ENCODE measurements at places on chromosomes 1 and 21.
A peak's percentile ranks its signal among the peaks of the same experiment; 100 is the strongest.

DNA sequence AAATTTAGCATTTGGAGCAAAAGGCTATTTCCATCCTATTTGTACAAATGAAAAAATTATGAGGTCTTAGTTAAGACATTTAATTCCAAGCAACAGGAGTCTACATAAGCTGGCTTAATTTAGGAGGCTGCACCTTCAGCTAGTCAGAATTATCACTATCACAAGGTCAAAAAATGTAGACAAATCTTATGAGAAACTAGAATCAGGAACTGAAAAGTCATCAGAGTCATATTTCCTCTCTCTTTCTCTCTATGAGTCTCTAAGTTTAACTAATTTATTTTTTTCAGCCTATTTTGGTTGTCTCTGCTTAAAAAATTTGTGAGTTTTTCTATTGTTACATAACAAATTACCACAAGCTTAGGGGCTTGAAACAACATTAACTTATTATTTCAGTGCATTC, 807.1 kb upstream of the PRMT6 start:
- no peak for DNase-seq
- H3K4me1 ChIP-seq = no peaks in the 10 kb centered on the region
- no peaks in the 10 kb centered on the region for H3K27me3 ChIP-seq
- no peaks in the 10 kb centered on the region for H3K36me3 ChIP-seq
- H3K27ac ChIP-seq = no peak overlapping the region

GRCh38 chr1:202852163-202852904, 36.6 kb downstream of the RABIF start:
- H3K4me1 ChIP-seq = no peaks in the 10 kb centered on the region
- H3K27me3 ChIP-seq = no peaks in the 10 kb centered on the region
- H3K4me3 ChIP-seq = no peak overlapping the region
- no peak overlapping the region for H3K27ac ChIP-seq
- H3K36me3 ChIP-seq = no peaks in the 10 kb centered on the region
- peak; percentile 39 for DNase-seq

GRCh38 chr1:240342251-240342625, 250.6 kb downstream of the FMN2 start:
- DNase-seq = no peak
- no peaks in the 10 kb centered on the region for H3K27me3 ChIP-seq
- H3K4me1 ChIP-seq = no peaks in the 10 kb centered on the region
- no peak overlapping the region for H3K27ac ChIP-seq
- no peaks in the 10 kb centered on the region for H3K36me3 ChIP-seq
- no peak overlapping the region for H3K4me3 ChIP-seq

DNA sequence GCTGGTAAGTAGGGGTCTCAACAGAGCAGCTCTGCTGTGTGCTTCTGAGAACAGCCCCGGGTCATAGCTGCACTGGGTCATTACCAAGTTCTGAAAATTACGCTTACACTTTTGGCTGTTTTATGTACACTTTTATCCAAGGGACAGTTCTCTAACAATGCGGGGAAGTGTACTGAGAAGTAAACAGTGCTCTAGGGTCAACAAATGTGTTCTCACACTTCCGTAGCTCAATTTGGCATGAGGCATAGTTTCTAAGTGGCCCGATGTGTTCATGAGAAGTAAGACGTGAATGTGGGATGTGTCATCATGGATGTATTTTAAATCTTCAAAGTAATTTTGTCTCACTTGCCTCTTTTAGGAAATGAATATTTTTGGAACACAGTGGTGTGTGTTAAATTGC, 10.9 kb upstream of the VAMP3 start:
- H3K27me3 ChIP-seq = no peaks in the 10 kb centered on the region
- no peaks in the 10 kb centered on the region for H3K36me3 ChIP-seq
- no peak overlapping the region for H3K4me3 ChIP-seq
- no peak for DNase-seq
- H3K27ac ChIP-seq = no peak overlapping the region
- H3K4me1 ChIP-seq = no peaks in the 10 kb centered on the region

- H3K27ac ChIP-seq = no peak overlapping the region
- no peak for DNase-seq
- H3K4me3 ChIP-seq = no peak overlapping the region
- H3K36me3 ChIP-seq = no peaks in the 10 kb centered on the region
- no peaks in the 10 kb centered on the region for H3K4me1 ChIP-seq
- no peaks in the 10 kb centered on the region for H3K27me3 ChIP-seq
Observed at GRCh38 chr1:157472959-157473358, 79.4 kb downstream of the FCRL5 start.

GRCh38 chr1:183567584-183567983, 22.7 kb downstream of the NCF2 start:
- H3K27me3 ChIP-seq = no peaks in the 10 kb centered on the region
- no peaks in the 10 kb centered on the region for H3K36me3 ChIP-seq
- no peak overlapping the region for H3K4me3 ChIP-seq
- H3K27ac ChIP-seq = no peak overlapping the region
- H3K4me1 ChIP-seq = no peaks in the 10 kb centered on the region

- no peak overlapping the region for H3K27ac ChIP-seq
- no peaks in the 10 kb centered on the region for H3K36me3 ChIP-seq
- H3K4me1 ChIP-seq = no peaks in the 10 kb centered on the region
- no peak for DNase-seq
- H3K4me3 ChIP-seq = no peak overlapping the region
Observed at GRCh38 chr1:18237371-18237770, 129.8 kb downstream of the IGSF21 start.

DNA sequence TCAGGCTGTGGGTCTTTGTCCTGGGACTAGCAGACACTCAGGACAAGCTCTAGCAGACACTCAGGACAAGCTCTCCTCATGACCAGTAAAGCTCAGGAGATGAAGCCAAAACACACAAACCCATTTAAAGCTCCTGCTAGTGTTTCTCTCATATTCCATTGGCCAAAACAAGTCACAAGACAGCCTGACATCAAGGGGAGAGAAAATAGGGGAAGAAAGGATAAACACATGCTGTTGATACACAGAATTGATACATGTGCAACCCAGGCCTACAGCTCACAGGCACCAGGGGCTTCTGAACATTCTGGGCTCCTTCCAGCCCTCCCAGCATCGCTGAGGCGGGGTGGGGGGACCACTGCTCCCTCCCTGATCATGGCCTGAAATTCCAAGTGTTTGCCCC, 35.3 kb downstream of the ATF3 start:
- H3K36me3 ChIP-seq = no peaks in the 10 kb centered on the region
- H3K4me3 ChIP-seq = no peak overlapping the region
- no peaks in the 10 kb centered on the region for H3K4me1 ChIP-seq
- no peak for DNase-seq
- H3K27ac ChIP-seq = no peak overlapping the region

GRCh38 chr1:10179406-10180091, 30.8 kb upstream of the KIF1B start:
- no peaks in the 10 kb centered on the region for H3K27me3 ChIP-seq
- no peak for DNase-seq
- H3K4me3 ChIP-seq = no peak overlapping the region
- H3K27ac ChIP-seq = no peak overlapping the region
- peaks cover 2% of the 10 kb centered on the region for H3K36me3 ChIP-seq
- H3K4me1 ChIP-seq = no peaks in the 10 kb centered on the region

GRCh38 chr1:35745124-35745730, 24.6 kb downstream of the CLSPN start:
- peaks cover 16% of the 10 kb centered on the region for H3K36me3 ChIP-seq
- no peak for DNase-seq
- no peak overlapping the region for H3K4me3 ChIP-seq
- H3K27ac ChIP-seq = no peak overlapping the region
- no peaks in the 10 kb centered on the region for H3K4me1 ChIP-seq

- no peak for DNase-seq
- H3K36me3 ChIP-seq = no peaks in the 10 kb centered on the region
- H3K27ac ChIP-seq = no peak overlapping the region
Observed at GRCh38 chr1:70382682-70383081, 28.2 kb upstream of the ANKRD13C start.

- H3K27ac ChIP-seq = no peak overlapping the region
- no peaks in the 10 kb centered on the region for H3K27me3 ChIP-seq
- no peak for DNase-seq
- no peaks in the 10 kb centered on the region for H3K36me3 ChIP-seq
- no peaks in the 10 kb centered on the region for H3K4me1 ChIP-seq
Observed at GRCh38 chr1:102431253-102431652, 434.5 kb upstream of the OLFM3 start.

DNA sequence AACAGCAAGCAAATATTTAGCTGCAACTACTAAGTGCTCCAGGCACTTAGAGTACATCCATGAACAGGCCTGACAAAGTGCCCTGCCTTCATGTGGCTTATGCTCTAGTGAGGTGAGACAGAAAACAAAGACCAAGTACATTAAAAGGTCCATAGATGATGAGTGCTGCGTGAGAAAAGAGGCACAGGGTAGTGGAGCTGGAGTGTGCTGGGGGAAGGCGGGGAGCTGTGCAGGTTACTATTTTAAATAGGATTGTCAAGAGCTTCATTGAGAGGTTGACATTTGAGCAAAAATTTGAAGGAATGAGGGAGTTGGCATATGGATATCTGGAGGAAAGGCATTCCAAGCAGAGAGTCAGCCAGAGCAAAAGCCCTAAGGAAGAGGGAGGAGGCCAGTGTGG, 29.3 kb upstream of the RXRG start:
- no peak overlapping the region for H3K4me3 ChIP-seq
- no peaks in the 10 kb centered on the region for H3K27me3 ChIP-seq
- no peaks in the 10 kb centered on the region for H3K4me1 ChIP-seq
- no peak overlapping the region for H3K27ac ChIP-seq

DNA sequence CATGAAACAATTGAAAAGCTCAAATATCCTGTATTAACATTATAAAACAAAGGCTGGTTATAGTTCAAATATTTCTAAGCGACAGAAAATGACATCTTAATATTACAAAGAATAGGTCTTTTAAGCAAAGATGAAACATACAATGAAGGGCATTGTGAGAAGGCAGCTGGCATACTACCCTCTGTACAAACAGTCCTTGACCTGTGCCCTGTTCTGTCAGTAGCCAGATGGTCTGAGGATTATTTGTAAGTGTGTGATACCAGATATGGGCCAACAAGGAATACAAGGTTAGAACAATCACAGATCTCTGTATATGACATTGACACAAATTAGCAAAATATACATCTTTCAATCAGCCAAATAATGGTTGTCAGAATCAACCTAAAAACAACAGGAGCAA, 1350.4 kb downstream of the AMY1C start:
- no peak for DNase-seq
- H3K27me3 ChIP-seq = no peaks in the 10 kb centered on the region
- no peaks in the 10 kb centered on the region for H3K36me3 ChIP-seq
- H3K4me1 ChIP-seq = no peaks in the 10 kb centered on the region
- H3K27ac ChIP-seq = no peak overlapping the region

GRCh38 chr1:147078606-147079399, 93.5 kb downstream of the PRKAB2 start:
- H3K4me1 ChIP-seq = no peaks in the 10 kb centered on the region
- DNase-seq = no peak
- H3K4me3 ChIP-seq = no peak overlapping the region
- H3K27me3 ChIP-seq = peaks cover 8% of the 10 kb centered on the region
- no peaks in the 10 kb centered on the region for H3K36me3 ChIP-seq
- no peak overlapping the region for H3K27ac ChIP-seq
